ENCODE measurements at places on chromosomes 5 and 9.

DNA sequence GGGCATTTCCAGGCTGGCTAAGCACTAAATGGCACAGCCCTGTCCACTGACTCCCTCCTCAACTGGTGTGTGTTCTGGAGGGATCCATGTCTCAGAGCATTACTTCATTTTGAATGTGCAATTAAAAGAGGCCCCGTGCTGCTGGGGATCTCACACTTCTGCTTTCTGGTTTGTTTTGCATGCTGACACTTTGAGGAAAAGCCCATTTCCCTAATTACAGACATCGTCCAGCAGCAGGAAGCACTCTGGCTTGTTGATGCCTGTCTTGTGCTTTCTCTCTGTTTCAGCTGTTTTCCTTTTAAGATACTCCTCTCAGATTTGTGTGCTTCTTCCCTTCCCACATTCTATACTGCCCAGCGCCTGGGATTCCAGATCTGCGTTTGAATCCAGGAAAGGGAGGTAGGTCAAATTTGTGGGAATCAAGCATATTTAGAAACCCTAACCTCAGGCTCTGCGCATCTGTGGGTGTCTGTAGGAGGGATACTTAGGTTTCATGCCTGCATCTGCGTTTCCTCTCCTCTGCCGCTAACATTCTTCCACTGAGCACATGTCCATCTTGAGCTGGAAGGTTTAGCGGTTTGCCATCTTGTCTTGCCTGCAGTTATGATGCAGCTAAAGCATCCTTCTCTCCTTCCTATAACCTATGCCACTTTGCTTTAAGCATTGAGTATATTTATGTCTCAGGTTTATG, 25.7 kb downstream of the SYK start:
- DNase-seq: no peak

DNA sequence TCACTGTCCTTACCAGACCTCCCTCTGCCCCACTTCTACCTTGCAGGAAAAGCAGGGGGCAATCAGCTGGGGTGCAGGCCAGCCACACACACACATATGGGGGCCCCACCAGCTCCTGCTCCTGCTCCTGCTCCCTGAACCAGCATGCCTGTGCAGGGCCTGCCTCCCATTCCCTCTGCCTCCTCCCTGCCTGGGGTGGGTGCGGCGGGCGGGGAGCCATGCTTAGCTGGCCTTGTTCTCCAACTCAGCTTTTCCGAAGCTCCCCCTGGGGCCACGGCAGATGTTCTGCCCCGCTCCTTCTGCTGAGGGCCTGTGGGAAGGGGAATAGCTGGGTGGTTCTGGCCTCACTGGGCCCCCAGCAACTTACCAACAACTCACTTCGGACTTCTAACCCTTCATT, 89.8 kb downstream of the ZNF354C start:
- DNase-seq: no peak

DNA sequence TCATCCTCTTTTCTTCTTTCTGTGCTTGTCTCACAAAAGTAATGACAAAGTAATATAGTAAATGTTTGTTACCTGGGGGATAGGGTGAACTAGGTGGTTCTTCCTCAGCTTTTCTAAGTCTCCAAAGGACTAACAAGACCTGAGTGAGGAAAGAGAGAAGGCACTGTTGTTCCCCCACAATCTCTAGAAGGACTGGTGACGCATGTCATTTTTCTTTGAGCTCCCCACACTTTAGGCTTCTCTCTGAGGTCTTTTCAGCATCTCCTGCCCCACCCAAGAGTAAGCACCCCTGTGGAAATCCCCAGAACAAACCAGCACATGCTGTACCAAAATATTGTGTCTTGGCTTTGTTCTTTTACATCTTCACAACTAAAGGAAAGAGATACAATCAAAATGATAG, 2.4 kb upstream of the IL7R start:
- no peak for DNase-seq

DNA sequence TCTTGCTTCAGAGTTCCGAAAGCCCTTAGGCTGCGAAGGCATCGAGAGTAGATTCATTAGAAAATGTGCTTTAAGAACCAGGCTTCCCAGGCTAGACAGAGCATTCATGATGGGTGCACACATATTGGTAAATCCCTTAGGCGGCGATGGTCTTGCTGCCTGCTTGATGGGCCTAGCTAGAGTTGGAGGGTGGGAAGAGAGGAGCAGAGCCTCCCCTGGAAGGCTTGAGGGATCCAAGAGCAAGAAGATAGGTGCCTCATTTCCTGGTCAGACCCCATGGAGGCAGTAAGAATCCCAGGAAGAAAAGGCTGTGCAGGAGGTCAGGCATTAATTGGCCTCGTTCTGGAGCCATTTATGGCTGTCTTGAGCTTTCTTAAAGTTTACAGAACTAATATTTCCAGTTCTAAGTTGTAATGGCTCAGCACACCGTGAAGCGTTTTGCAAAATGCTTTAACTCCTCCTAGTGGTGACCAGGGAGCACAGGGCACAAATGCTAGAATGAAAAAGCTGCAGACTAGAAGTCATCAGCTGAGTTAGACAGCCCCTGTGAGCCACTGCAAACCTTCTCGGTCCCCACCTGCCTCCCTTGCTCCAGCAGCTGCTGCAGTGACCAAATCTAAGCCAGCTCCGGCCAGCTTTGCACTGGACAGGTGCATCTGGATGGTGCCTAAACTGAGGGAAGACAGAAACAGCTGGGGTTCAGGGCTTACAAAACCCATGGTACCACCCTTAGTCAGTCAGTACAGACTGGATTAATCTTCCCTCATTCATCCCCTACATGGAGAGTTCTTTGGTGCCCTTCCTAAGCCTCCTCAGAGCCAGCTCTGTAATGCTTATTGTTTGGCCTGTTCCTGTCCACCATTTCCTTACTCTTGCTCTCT, 14.7 kb downstream of the SLC45A2 start:
- DNase-seq: no peak

DNA sequence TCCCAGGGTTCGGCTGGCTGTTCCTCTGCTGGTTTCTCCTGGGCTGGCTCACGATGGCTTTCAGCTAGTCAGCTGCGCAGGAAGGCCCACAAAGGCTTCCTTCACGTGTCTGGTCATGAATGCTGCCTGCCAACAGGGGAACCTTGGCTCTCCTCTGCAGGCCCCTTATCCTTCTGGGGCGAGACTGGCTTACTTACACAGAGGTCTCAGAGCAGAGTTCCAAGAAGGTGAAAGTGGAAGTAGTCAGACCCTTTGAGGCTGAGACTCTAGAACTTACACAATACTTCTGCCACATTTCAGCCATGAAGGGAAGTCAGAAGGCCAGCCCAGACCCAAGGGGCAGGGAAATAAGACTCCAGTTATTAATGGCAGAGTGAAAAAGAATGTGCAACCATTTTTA, 99.5 kb downstream of the LHFPL2 start:
- DNase-seq: no peak

- no peak for DNase-seq
These were observed 1137.8 kb downstream of the CDH18 start for GRCh38 chr5:18850216-18850615.
